ENCODE measurements at places on chromosomes 4 and X.
A peak's percentile ranks its signal among the peaks of the same experiment; 100 is the strongest.

- no peak for DNase-seq
Measured at GRCh38 chrX:129403974-129404669, 119.2 kb downstream of the SMARCA1 start.

- no peak for DNase-seq
Measured at GRCh38 chr4:55407119-55407518, 11.4 kb downstream of the TMEM165 start.

- DNase-seq: no peak
Measured at GRCh38 chrX:148610328-148610698, 109.9 kb downstream of the AFF2 start.

GRCh38 chr4:153528705-153529485, 62.7 kb downstream of the TMEM131L start:
- DNase-seq: no peak

GRCh38 chr4:146245246-146245645, 30.9 kb downstream of the REELD1 start:
- no peak for DNase-seq

DNA sequence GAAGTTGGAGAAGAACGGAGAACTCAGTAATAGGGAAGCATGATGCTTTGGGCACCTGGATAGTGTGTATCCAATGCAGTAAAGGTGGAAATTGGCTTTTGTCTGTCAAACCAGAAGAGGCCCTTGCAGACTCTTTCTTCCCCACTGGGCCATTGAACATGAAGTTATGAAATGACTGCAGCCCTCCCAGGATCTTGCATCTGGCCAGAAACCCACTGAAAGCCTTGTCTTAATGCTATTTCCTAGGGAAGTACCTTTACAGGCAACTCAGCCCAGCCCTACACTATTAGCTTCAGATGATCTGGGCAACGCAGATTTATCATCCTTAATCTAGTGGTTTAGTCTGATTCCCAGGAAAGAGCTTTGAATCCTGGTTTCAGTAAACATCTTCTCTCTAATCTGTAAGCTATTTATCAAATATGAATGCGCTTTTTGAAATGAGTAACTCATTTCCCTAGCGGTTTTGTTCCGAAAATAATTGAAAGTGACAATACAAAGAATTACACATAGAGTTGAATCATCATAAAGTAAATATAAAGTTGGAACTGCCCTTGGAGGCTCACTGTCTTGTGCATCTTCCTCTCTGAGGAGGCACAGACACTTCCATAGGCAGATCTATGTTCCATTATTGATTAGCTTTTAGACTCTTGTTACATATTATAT, 464.1 kb downstream of the IDS start:
- DNase-seq: no peak

GRCh38 chr4:155878611-155879010, 12.5 kb upstream of the ASIC5 start:
- DNase-seq: no peak

- DNase-seq: peak; percentile 3
Measured at GRCh38 chrX:148609515-148610327, 109.3 kb downstream of the AFF2 start.

DNA sequence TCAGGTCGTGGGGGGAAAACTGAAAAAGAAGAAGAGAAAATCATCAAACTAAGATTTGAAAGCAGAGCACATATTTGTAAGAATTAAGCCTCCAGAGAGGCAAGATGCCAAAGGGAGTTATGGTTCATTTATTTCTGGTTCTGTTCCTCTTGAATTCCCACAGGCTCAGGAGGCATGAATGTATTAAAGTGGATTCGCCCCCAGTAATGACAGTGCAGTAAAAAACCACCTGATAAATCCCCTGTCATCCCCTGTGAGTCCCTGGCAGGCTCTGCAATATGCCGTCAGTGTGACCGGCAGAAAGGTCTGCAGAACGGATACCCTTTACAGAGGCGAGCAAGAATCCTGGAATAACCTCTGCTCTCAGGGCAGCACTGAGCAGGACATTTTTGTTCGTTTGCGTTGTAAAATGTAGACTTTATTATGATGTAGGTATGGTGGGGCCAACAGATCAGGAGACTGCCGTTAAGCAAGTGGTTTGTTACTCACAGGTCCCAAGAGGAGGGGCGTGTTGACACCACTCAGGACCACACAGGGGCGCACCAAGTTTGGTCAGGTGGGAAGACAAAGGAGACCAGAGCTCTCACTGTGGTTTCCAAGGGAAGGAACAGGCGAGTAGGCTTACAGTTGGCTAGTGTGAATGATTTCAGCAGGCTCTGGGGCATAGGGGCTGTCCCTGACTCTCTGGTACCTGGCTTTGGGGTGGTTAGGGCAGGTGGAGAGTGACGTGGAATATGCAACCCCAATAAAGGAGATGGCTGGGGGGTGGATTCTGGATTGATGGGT, 75.3 kb downstream of the DHRSX start:
- DNase-seq: no peak

DNA sequence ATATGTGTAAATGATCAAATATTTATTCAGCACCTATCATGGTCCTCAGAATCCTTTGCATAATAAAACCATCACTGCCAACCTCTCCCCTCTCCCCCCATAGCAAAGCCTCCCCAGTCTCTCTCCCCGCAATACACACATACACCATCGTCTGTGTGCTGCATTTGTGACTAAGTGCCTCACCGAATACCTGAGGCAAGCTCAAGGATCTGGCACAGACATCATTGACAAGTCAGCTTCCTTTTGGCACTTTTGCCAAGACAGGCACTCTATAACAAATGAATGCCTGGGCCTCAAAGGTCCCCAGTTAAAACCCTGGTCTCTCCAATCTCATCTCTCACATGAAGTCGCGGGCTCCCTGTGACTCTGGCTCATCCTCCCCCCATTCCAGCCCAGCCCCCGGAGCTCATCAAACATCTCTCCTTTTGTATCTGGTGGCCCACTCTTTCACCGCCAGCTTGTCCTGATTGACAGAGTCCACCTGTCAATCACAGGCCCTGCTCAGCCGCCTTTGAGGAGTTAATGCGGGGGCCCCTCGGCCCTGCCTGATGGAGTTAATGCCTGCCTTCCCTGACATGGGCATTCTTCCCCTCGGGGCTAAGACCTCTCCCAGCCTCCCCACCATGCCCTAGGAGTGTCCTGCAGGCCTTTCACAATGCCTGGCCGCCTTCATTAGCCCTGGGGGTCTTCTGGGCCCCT, 135.8 kb upstream of the ATP6AP2 start:
- no peak for DNase-seq

Measured in NCI-H187 (cell line).